Left ventricle myocardium inferior (tissue), 1 donor: ENCODE measurements at places on chromosomes 6 and 20. TPM values are rescaled to one million over a fixed set of nuclear protein-coding genes. Genes with fewer than 3 reads are reported as not detected.

DNA sequence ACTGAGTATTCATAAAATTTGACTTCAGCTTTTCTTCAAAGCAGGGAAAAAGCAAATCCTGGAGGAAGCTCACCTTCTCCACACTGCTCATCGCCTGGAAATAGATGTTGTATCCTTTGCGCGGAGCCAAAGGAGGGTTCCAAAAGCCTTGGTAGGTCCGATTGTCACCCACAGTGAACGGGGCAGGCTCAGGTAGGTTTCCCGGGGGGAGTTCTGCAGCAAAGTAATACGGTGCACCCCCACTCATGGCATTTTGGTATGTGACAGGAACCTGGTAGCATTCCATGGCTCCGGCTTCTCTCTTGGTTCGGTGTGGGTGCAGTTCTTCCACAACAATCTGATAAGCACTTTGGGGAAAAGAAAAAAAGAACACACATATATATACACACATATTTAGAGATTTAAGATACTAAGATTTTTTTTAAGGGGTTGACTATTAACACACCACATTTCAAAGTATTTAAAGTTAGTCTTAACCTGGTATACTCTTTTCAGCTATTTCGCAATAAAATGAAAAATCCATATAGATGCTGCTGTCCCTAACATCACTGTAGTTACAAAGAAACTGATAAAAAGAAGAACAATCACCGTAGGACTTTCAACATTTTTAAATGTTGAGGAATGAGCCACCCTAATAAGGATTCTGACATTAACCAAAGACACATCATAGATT is 166.7 kb upstream of the THEMIS start:
- no peak for DNase-seq
- H3K27ac ChIP-seq: peak overlapping the region; percentile 54
- peaks cover 15% of the 10 kb centered on the region for H3K4me1 ChIP-seq
- no peaks in the 10 kb centered on the region for H3K27me3 ChIP-seq

TRAPPC3L gene
- total RNA-seq: not detected

GRCh38 chr6:17047889-17048288 is 54.0 kb upstream of the STMND1 start:
- H3K4me1 ChIP-seq: peaks cover 14% of the 10 kb centered on the region
- no peaks in the 10 kb centered on the region for H3K27me3 ChIP-seq
- no peak for DNase-seq
- no peaks in the 10 kb centered on the region for H3K36me3 ChIP-seq
- no peak overlapping the region for H3K27ac ChIP-seq
- no peak overlapping the region for H3K4me3 ChIP-seq

DNA sequence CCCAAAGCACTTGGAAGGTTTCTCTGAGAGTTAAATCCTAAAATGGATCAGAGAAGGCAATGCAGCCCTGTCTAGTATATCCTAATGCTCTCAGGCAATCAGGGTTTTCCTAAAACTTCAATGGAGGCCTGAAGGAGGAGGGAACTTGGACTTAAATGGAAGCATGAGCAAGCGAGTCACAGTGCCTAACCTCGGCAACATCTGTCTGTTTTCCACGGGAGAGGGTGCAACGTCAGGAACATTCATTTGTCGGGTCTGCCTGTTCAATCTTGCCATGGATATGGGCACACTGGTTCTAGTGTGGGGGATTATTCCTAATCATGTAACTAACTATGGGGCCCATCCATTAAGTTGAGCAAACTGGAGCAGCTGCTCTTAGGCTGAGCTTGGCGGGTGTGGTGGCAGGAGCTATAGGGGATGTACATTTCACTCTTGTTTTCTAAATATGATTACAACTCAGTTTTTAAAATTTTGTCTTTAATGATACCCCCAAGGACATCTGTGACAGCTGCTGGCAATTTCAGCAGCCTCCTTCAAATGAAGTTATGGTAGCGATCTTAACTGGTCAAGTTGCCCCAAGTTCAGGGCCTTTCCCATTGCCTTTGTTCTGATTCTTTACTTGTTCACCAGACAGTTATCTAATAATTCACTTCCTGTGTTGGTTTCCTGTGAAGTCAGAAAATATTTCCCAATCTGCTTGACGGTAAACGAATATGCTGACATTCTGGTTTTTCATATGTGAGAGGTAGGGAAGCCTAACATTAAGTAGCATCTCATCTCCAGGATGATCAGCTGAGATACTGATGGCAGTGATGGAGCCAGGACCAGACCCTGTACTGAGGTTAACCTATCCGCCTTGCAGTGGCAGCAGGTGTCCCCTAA is 21.6 kb downstream of the DSE start:
- H3K27ac ChIP-seq: no peak overlapping the region
- H3K27me3 ChIP-seq: no peaks in the 10 kb centered on the region
- H3K4me3 ChIP-seq: no peak overlapping the region
- DNase-seq: no peak
- H3K36me3 ChIP-seq: no peaks in the 10 kb centered on the region
- H3K4me1 ChIP-seq: peaks cover 30% of the 10 kb centered on the region

DPPA5 gene
- not detected for total RNA-seq

DNA sequence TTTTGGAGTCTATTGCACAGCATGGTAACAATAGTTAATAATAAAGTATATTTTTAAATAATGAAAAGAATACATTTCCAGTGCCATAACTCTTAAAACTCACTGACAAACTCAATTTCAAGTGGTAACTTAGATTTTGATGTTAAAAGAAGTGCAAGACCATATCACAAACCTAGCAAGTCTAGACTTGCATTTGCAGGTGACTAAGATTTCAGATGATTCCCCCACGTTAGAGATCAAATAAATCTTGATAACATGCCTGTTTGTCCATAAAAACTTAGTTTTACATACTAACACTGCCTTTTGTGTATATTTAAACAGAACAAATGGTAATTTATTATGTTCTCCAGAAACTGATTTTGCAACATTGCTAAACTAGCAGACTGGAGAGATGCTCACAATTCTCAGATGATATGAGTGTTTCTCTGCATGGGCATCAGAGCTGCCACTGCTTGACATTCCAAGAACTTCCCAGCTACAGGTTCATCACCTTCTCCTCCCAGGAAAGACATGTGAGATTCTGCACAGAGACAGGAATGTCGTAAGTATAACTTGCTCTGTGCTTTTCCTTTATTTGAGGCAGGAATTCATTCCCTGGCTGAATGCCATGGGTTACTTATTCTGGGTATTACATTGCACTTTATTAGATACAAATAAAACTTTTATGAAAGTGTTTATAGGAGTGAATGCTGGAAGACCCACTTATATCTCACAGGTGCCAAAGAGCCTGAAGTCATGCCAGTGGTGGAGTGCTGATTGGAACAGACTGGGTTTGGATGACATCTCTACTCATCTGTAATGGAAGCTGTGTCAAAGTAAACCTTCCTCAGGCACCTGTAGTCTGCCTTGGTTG is 160.2 kb upstream of the FOXA2 start:
- H3K4me3 ChIP-seq: no peak overlapping the region
- no peak overlapping the region for H3K27ac ChIP-seq
- H3K4me1 ChIP-seq: no peaks in the 10 kb centered on the region
- H3K27me3 ChIP-seq: no peaks in the 10 kb centered on the region
- no peaks in the 10 kb centered on the region for H3K36me3 ChIP-seq
